ENCODE measurements at places on chromosomes 4 and X.
A peak's percentile ranks its signal among the peaks of the same experiment; 100 is the strongest.

- no peak for DNase-seq
Measured at GRCh38 chr4:162732876-162733275, 433.8 kb downstream of the NAF1 start.

DNA sequence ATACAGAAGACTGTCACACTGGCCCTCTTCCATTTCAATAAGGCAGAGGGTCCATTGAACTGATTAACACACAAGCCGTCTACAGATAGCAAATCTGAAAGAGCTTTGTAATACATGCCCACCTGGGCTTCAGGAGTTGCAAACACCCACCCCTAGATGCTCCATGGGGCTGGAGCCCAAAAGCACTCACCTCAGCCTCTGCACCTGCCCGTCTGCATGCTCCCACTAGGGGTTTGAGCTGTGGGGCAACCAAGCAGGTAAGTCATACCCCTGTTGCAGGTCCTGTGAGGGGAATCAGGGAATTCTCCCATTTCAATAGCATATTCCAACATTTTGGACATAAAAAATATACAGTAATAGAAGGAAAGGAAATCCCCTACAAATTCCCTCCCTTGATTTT is 243.0 kb upstream of the KCNIP4 start:
- DNase-seq: no peak

- DNase-seq: no peak
Measured at GRCh38 chr4:123996718-123997510, 600.3 kb downstream of the SPRY1 start.

GRCh38 chr4:76637712-76638361 is 202.8 kb downstream of the SHROOM3 start:
- DNase-seq: no peak

DNA sequence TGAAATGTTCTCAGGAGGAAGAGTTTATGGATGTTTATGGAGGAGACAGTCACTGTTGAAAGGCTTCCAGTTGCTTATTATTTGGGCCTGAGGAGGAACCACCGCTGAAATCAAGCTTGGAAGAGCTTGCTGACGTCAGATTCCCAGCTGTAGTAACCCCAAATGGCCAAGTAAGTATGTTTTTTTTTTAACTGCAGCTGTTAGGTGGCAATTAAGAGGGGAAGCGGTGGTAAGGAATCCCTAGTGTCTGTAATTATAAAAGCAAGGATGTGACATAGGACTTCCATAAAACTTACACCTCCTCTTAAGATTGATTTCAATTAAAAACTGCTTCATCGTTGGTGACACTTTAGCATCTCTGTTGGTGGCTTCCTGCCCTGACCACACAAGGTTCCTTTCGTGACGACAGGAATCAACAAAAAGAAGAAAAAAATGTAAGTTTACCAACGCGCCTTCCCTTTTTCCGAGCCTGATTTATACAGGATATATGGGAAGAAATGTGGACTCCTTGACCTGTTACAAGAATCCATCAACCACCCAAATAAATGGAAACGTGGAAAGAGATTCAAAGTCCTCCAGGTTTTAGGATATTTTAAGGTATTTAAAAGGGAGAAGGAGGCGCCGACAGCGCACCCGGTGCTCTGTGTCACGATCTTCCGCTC is 884 bp downstream of the RELL1 start:
- peak; percentile 29 for DNase-seq

DNA sequence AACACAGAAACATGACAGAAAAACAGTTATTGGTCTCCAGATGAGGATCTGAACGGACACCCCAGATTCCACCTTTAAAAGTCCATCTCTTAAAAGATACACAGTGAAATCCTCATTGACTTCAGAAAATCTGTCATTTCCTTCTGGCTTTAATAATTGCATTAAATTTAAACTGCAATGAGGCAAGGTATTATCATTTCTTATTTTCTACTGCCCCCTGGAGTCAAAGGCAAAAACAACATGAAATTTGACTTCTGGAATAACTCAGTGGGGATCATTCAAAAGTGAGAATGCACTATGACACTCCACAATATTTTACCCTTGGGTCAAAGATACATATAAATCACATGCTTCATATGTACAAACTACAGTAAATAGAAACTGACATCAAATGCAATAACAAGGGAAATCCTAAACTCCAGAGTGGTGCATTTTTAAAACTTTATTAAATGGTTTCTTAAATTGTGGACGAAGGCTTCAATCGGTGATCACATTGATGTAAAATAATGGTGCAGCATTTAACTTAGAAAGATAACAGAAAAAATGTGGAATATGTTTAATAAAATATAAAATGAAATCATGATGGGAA is 56.4 kb upstream of the SPANXN1 start:
- DNase-seq: no peak

DNA sequence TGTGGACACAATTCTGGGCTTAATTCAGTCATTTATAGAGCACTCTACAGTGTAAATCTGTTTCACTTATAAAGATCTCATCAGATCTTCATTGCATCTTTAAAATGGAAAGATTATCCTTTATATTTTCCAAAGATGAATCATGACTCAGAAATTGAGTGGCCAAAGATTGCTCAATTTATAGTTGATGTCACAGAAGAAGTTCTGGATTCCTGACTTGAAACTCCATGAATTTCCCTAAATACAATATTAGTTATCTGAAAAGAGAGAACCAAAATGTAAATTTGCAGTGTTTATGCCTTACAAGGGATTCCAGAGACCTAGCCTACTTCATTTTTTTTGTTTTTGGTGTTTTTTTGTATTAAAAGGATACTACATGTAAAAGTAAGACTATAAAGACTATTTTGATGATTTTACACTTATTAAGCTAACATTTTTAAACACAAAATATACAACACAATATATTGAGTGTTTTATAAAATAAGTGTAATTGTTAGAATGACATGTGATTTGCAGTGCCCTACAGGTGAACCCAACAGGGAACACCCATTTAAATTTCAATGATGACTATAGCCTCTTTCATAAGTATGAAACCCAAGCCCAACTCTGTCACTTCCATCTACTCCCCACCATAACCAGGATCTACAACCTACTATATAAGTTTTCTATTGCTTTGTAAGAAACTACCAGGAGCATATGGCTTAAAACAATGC is 183.5 kb downstream of the PCDH7 start:
- DNase-seq: no peak

- no peak for DNase-seq
Measured at GRCh38 chr4:161121451-161121850, 1042.3 kb downstream of the FSTL5 start.

DNA sequence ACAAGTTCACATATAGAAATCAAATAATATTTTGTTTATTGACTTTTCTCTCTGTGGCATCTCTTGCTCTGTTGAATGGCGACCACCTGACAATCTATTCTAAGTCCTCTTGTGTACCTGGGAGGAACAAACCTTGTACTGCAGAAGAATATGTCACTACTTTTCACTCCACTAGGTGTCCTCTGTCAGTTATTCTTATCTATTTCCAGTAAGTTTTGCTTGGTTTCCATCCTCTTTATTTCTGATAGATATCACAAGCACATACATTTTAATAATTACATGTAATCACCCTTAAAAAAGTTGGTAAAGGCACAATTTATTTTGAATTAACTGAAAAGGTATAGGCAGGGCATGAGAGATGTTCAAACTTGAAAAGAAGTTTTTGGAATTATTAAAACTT is 238.4 kb downstream of the SNCA start:
- no peak for DNase-seq

GRCh38 chr4:101708293-101709039 is 82.1 kb upstream of the BANK1 start:
- no peak for DNase-seq

GRCh38 chr4:118762155-118762554 is 73.8 kb downstream of the SEC24D start:
- no peak for DNase-seq

DNA sequence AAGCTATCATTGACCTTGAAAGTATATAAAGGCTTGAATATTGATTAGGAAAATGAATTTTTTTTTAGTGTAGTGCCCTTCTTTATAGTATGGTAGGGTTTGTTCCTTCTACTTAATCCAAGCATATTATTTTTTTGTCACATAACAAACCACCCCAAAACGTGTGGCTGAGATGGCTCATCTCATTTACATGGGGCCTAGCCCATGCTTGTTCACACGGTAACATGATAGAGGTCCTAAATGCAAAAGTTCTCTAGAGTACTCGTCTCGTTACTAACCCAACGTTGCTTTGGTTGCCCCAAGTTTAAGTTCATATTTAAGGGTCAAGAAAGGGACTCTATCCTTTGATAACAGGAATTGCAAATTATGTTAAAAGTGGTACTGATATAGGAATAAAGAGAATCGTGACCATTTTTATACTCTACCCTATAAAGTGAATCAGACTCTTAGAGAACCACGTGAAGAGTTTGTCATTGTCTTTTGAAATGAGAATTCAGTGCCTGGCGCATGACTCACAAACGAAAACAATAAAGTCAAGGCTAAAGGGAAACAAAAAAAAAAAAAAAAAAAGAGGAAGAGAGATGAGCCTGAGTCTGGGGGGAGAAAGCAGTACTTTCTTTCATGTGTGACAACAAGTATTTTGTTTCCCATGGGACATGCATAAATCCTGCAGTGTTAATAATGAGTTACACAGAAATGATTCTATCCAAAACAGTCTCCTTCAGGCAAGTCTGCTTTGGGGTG is 402.8 kb upstream of the NWD2 start:
- no peak for DNase-seq

- DNase-seq: no peak
Measured at GRCh38 chrX:119393144-119393543, 6.0 kb upstream of the SLC25A43 start.

DNA sequence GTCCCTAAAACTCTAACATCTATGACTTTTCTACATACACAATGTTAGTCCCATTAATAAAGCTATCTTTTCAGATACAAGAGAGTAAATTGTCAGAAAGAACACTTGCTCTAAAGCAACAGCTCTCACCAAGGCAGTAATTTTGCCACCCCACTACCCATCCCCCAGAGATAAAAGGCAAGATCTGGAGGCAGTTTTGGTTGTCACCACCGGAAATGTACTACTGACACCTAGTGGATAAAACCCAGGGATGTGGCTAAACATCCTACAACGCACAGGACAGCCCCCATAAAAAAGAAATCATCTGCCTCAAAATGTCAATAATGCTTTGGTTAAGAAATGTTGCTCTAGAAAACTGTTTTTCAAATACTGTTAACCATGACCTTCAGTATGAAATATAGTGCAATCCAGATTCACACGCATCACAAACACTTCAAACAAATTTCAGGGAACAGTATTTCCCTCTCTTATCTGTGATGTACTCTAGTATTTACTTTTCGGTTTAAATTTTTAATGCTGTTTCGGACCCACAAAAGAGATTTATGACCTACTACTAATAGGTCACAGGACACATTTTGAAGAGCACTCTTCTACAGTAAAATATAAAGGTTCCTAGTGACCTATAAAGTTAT is 5.1 kb downstream of the FBXL5 start:
- peak; percentile 29 for DNase-seq

DNA sequence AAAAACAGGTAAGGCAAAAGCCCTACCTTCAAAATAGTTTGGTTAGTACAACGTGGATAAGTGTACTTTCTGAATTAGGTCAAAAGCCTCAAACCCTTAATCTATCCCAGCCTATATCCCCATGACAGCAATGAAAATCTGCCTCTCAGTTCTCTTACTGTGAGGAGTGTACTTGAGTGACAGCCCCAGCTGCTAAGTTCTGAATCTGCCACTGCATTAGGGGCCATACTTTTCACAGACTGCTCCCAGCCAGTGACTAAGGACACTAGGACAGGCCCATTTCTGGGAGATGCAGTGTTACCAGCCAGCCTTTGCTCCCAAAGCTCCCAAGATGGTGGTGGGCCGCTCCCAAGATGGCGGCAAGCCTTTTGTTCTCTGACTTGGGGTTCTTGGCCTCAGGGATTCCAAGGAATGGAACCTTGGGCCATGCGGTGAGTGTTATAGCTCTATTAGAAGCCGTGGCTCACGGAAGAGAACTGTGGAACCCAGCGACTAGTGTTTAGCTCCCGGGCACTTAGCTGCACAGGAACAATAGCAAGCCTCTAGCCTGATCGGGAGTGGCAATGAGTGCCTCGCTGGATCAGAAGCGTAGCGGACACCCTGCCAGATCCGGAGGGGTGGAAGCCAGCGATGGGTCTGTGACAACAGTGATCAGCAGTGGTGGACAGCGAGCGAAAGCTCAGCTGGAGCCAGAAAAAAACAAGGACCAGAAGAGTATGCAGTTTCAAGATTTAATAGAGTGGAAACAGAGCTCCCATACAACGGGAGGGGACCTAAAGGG is 175.6 kb upstream of the NRK start:
- DNase-seq: no peak

DNA sequence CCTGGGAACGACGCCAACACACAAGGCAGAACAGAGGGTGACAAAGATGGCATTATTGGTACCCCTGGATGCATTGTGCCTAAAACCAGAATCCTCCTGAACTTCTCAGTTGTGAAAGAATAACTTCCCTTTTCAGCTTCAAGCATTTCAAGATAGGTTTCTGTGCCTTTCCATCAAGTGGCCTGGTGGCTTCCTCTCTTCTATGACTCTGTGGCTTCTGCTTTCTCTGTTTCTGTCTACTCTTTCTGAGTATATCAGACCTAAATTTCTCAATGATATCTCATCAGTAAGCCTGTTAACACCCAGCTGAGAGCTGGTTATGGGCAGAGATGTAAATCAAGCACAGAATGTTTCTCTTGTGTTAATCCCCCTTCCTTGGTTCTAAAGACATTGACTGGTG is 21.4 kb upstream of the FAM9B start:
- no peak for DNase-seq

DNA sequence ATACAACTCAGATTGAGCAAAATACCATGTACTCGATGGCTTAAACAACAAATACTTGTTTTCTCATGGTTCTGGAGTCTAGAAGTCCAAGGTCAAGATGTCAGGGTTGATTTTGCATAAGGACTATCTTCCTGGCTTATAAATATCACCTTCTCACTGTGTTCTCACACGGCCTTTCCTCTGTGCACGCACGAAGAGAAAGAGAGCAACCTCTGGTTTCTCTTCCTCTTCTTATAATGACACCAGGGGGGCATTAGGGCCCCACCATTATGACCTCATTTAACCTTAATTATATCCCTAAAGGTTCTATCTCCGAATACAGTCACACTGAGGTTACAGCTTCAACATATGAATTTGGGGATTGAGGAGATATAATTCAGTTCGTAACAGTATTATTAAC is 504.0 kb downstream of the MAGEE1 start:
- no peak for DNase-seq

DNA sequence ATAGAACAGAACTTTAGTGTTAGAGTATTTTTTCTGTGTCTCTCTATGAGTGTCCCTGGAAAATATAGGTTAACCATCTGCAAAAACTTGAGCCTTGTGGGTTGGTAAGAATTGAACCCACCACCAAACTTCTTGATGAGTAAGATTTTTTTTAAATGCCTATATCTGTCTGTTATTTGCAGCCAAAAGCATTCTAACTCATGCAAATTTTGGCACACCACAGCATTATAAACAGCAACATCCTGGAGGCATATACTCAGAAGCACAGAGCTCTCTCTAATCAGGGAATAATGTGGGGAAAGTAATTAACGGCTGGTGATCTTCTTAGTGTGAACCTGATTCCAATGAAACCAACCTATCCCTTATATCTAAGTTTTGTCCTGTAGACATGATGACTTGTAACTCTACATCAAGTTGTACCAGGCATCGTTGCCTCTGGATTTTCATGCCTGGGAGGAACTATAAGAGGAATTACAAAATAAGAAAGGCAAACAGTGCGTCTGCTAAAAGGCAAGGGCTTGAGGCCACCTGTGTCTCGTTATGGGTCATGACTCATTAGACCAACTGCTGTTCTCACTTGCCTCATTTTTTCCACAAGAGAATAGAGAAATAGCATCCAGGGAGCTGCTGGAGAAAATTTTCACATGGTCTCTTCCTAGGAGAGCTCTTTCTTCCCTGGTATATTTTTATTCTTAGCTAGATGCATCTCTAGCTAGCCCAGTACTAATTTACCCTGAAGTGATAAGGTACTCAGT is 202.4 kb downstream of the CHIC2 start:
- DNase-seq: no peak

All from activated T-helper 1 cell treated with Interleukin-2 at 50 U/mL for 16 hours (primary cell).